ENCODE measurements at places on chromosomes 13 and 19.

- peaks cover 6% of the 10 kb centered on the region for H3K36me3 ChIP-seq
- peaks cover 6% of the 10 kb centered on the region for H3K4me1 ChIP-seq
- no peak overlapping the region for H3K27ac ChIP-seq
- no peaks in the 10 kb centered on the region for H3K27me3 ChIP-seq
- DNase-seq, result no peak
- H3K4me3 ChIP-seq, result no peak overlapping the region
These were observed 8.3 kb downstream of the RFX2 start for GRCh38 chr19:6101991-6102390.

- no peak overlapping the region for H3K27ac ChIP-seq
- DNase-seq, result no peak
- H3K4me1 ChIP-seq, result no peaks in the 10 kb centered on the region
- no peaks in the 10 kb centered on the region for H3K36me3 ChIP-seq
- no peak overlapping the region for H3K4me3 ChIP-seq
These were observed 50.1 kb upstream of the MAB21L1 start for GRCh38 chr13:35526577-35526976.

DNA sequence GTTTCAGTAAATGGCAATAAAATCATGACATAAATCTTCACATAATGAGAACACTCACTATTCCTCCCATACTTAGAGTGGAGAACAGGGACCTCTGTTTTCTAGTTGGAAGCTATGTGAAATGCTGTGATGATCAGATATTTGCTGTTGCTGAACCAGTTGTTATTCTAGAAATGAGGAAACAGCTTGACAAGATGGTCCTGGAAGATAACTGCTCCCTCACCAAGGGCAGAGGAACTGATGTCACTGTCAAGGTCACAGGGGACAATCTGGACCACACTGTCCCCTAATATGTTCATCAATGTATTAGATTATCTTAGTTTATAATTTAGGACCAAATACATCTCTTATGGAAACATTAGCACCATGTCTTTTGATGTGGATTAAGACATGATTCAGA is 1173.3 kb downstream of the PCDH17 start:
- H3K4me1 ChIP-seq, result no peaks in the 10 kb centered on the region
- H3K27me3 ChIP-seq, result no peaks in the 10 kb centered on the region
- H3K36me3 ChIP-seq, result no peaks in the 10 kb centered on the region
- H3K4me3 ChIP-seq, result no peak overlapping the region
- no peak for DNase-seq
- H3K27ac ChIP-seq, result no peak overlapping the region

DNA sequence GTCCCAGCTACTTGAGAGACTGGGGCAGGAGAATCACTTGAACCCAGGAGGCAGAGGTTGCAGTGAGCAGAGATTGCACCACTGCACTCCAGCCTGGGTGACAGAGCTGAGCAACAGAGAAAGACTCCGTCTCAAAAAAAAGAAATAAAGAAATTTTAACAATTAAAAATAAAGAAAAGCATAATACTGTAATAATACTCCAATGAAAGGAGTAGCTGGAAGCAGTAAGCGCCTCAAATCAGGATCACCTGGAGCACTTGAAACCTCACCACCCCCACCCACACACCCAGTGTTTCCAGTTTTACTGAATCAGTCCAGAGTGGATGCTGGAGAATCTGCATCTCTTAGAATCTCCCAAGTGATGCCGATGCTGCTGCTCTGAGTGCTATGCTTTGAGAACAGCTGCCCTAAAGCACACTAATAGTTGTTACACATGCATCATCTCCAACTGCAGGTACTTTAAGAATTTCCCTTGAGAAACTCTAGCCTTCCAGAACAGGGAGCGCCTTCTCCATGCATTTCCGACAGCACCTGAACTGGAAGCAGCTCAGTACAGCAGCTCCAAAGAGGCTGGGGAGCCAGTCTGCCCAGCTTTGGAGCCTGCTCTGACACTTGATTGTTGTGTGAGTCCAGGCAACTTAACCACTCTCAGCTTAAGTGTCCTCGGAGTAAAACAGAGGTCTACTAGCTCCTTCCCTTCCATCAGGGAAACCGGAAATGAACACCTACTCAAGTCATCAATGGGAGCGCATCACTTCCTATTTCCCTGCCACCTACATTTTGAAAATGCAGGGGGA is 2.9 kb downstream of the ABCC4 start:
- no peak for DNase-seq
- H3K27ac ChIP-seq, result no peak overlapping the region
- H3K27me3 ChIP-seq, result no peaks in the 10 kb centered on the region
- H3K4me1 ChIP-seq, result peaks cover 27% of the 10 kb centered on the region
